ENCODE measurements at places on chromosomes 4 and X.
A peak's percentile ranks its signal among the peaks of the same experiment; 100 is the strongest.

DNA sequence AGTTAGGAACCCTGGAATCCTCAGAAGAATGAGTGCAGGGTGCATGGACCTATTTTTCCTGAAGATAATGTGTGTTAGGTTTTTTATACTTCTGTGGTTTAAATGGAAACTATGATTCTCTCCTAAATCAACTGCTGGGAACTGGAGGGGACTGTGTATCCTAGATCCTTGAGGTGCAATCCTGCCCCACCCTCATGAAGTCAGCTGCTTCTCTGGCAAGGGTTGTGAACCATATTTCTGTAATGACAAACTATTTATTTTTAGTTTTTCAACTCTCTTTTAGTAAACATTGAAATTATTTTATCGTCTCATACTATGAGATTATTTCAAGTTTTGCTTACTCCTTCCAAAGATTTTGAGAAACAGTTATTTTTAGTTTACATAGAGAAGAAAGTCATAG lies 25.8 kb upstream of the VEGFC start:
- no peak for DNase-seq

DNA sequence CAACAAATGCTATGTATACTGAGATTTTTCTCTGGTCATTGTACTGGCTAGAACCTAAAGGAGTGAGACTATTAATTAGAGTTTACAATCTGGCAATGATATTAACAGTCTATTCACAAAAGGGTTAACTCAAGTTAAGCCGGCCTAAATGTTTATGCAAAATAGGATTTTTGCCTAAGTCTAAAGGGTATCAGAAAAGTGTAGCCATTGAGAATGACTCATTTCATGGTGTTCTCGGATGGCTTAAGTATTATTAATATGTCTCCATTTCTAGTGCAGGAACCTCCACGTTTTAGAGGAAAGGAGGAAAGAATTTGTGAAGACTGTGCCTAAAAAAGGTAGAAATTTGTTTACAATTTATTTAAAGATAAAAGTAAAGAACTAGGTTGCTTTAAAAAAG lies 29.8 kb downstream of the DYNLT3 start:
- no peak for DNase-seq

DNA sequence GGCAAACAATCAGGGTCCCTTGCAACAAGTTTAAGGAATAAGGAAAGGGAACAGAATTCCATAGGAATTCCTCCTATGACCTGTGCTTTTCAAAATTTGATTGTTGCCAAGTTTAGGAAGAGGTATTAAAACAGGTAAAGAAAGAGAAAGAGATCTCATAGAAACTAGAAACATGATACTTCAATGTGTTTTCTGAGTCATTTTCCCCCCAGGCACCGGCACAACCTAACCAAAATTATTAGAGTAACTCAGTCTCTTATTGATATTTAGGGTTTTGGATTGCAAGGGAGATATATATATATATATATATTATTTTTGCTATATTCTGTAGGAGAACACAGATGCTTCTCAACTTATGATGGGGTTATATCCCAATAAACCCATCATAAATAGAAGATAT lies 278.0 kb upstream of the DKK2 start:
- no peak for DNase-seq

DNA sequence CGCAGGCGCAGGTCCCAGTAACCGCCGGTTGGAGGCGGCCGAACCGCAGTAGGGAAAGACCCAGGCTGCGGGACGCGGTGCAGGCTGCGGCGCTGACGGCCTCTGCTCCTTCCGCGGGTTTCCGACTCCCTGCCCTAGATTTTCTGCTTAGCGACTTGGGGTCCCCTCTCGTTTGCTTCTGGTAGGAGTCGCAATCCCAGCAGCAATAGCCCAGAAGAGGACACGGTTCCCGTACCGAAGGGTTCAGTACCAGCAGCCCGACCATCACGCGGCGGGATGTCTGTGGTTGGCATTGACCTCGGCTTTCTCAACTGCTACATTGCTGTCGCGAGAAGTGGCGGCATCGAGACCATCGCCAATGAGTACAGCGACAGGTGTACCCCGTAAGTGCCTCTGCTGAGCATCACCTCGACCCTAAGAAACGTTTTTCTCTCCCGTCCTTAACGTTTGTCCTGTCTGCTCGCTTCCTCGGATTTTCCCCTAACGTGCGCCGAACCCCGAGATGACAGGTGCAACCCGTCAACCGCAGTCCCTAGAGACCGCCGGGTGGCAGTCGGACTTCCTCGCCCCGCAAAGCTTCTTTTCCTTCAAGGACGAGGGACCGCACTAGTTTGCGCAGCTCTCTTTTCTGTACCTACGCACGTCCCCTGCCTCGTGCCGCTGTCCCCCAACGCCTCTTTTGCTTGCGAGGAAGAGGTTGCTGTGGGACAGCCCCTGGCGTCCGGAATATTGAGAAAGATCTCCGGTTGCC lies at the start of gene HSPA4L:
Gene HSPA4L (plus strand): TSS at position 48 of the 751 bp plus-strand sequence. CDS start 229 bp downstream, at position 277.
- DNase-seq: peak; percentile 90

DNA sequence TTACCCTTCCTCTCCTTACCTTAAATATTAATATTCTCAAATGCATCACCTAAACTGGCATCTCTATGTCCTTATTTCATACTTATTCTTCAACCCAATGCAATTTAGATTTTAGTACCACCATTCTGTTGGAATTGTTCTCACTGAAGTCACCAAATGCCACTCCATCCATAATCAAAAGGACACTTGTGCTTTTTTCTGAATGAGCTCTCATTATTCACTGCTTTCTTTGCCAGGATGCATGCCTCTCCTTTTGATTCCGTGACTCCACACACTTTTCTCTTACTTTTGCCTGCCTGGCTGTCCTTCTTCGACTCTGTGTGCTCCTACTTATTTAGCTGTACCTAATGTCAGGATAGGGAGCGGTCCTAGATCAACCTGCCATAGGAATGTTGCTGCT lies 633.1 kb upstream of the BOD1L1 start:
- DNase-seq: no peak

DNA sequence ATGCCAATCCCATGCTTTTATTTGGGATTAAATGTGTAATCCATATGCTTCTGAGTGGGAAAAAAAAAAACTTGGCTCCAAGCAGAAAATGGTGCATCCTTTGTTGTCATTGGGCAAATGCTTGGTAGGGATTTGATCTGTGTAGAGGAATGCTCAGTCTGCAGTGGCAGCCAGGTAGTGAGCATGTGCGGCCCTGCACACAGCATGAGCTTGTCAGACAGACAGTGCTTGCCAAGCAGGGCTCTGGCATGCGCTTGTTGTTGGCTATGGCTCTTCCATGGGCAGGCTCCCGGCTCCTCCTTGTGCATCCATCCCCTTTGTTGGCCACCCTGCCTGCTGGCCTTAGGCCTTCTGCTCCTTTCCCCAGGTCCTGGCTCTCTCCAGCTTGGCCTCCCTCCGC lies 130.3 kb downstream of the GPR143 start:
- DNase-seq: no peak

DNA sequence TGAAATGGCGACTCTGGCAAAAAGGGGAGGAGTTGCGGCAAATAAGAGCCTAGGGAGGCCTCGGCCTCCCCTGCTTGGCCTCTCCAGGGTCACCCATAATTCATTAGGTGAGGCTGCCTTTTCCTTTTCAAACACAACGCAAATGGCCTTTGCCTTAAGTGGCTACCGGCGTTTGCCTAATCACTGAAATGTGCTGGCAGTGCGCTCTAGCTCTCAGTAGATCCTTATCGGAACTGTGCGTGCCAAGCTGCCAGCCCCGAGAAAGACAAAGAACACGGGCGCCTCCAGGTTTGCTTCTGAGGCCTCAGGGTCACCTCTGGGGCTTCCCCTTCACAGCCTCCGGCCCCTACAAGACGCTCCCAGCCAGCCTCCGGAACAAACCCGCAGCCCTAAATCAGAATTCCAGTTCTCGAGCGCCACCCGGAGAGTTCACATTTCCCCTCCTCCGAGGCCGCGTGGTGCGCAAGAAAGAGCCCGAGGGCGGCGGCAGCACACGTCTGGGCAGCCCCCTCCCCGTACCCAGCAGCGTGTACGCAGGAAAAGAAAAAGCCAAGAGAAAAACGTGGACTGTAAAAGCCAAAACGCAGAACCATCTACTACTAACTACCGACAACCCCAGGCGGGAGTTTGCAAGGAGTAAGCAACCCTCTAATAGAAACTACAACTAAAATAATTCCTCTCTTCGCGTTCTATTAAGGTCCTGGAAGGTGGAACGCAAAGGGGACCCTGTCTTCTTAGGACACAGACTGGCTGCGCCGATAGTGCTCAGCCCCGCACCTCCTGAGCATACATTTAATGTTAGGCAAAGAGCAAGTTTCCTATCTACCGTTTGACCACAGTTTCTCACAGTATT lies 76.5 kb upstream of the BCOR start:
- DNase-seq: peak; percentile 86

- no peak for DNase-seq
Measured at GRCh38 chr4:112518675-112519074, 2.7 kb upstream of the NEUROG2 start.

DNA sequence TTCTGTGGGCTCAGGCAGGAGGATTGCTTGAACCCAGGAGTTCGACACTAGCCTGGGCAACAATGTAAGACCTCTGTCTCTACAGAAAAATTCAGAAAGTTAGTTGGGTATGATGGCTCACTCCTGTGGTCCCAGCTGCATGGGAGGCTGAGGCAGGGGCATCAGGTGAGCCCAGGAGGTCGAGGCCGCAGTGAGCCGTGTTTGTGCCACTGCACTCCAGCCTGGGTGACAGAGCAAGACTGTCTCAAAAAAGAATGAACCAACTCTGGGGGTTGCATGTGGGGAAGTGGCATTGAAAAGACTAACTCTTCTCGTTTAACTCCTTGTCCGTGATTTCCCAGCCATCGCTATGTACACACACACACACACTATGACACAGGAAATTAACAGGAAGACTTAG lies 26.9 kb downstream of the ENOPH1 start:
- DNase-seq: no peak

DNA sequence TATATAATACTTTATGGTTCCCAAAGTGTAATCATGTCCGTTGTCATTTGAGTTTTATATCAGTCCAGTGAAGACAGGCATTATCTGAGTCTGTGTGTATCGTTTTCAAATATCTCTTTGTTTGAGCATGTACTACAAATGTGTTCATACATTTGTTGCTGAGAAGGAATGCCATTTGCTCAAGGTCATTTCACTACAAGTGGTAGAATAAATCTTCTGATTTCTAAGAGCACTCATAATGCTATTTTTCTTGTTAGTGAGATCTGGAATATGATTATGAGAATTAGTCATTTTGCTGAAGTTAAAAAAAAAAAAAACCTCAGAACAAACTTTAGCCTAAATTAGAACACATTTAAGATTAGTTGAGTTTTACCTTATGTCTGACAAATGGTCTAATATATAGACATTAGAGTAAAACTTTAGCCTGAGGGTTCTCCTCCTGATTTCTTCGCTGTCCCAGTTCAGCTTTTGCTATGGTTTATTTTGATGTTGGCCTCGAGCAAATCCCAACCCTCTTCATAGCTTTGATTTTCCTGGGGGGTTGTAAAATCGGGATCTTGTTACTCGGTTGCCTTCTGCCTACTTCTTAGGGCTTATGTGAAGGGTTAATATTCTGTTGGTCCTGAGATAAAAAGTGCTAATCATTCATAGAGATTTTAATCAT lies 87.1 kb downstream of the TMEM131L start:
- no peak for DNase-seq

DNA sequence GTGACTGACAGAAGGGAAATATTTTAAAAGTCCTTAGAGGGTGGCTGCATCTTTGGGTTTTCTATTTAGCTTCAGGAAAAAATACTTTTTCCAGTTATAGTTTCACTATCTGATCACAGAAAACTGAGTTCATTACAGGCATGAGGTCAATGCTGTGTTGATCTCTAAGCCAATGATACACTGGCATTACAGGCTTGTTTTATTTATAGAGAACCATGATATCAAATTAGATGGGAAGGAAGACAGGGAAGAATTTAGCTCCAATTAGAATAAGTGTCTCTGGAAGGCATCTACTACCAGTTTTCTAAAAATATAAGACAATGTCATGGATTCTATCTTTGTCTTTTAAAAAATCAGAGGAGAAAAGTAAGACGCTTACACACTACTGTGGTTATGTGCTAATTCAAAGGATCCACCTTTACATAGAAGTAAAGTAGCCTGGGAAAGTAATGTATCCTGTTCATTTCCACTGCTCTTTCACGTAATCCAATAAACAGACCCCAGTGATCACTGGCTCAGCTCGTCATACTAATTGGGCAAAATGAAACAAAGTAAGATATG lies 344.5 kb upstream of the PPARGC1A start:
- no peak for DNase-seq

GRCh38 chr4:59759082-59759825 lies 1440.9 kb upstream of the ADGRL3 start:
- DNase-seq: no peak

- peak; percentile 9 for DNase-seq
Measured at GRCh38 chr4:126899331-126899801, 733.4 kb upstream of the INTU start.

- DNase-seq: no peak
Measured at GRCh38 chrX:154010330-154011087, 9.2 kb downstream of the IRAK1 start.

DNA sequence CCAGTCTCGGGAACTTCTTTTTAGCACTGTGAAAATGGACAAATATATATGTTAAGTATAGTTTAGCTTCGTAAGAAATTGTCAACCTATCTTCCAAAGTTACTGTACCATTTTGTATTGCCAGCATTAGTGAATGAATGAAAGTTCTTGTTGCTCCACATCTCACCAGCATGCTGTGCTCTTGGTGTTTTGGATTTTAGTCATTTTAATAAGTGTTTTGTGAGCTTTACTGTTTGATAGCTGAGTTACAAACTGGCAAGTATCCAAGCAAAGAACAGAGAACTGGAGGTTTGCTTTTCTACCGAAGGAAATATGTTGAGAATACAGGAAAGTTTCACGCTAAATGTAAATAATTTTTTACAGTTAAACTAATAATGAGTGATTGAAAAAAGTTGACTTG lies 33.0 kb downstream of the SNCA start:
- no peak for DNase-seq

GRCh38 chr4:138821331-138821730 lies 194.2 kb upstream of the NOCT start:
- no peak for DNase-seq

- no peak for DNase-seq
Measured at GRCh38 chr4:7295911-7296660, 103.7 kb downstream of the SORCS2 start.

- no peak for DNase-seq
Measured at GRCh38 chr4:81919810-81920209, 448.1 kb upstream of the RASGEF1B start.

DNA sequence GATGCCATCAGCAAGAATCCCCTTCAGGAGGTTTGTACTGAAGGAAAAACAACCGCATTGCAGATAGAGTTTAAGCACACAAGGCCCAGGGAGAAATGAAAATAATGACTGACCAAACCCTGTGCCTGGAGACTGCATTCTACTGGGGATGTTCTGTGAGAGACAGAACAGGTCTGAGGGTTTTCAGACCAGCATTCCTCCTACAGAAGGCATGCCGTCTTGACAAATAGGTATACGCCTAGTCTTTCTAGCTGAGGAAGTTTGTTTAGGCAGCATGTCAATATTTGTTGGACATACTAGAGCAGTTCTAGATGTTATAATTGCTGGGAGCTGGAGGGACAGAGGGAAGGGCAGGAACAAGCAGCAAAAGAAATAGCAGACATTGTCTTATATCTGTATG lies 68.4 kb upstream of the SCOC start:
- no peak for DNase-seq

Data from NCI-H1092 treated with DMSO at 0.1 percent for 48 hours (cell line).